ENCODE measurements at places on chromosomes 5 and 9.

DNA sequence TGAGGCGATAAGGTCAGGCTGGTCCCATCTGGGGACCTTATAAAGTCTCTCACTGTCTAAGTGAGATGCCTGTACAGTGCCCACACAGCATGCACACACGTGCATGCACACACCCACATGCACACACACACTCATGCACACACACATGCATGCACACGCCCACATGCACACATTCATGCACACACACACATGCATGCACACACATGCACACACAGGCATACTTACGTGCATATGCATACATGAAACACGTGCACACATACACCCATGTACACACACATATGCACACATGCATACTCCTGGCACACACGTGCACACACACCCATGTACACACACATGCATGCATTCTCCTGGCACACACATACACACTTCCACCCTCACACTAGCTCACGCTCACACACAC is 12.2 kb downstream of the COL23A1 start:
- no peak for DNase-seq

GRCh38 chr9:126113176-126113575 is 213.5 kb upstream of the MVB12B start:
- no peak for DNase-seq

DNA sequence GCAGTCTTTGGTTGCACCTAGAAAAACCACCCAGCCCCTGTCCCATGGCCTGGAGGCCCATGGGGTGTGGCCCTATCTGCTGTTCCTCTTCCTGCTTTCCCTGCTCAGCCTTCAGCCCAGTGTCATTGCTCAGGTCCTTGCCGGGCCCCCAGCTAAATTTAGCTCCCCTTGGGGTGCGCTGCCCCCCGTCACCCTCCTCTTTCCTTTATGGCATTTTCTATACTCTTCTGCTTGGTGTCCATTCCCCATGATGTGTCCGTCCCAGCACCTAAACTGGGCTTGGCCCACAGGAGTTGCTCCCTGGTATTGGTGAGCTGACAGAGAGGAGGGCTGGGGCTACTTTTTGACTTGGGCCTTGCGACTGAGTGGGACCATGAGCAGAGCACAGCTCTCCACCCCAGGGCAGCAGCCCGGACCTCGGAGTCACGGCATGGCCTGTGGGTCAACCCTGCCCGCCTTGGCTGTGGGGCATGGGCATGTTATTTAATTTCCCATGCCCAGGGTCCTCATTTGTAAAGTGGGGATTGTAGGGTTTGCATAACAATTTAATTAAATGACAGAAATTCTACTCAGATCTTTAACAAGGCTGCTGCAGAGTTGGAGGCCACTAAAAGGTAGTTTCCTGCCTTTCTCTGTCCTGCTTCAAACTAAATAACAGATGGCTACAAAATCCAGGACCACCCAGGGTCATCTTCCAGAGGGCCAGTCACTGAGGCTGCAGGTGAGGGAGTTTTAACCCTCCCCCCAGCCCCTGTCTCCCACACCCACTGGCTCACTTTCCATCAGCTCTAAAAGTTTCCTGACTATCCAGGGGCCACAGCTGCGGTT is 98.2 kb downstream of the DAP start:
- DNase-seq, result no peak

- DNase-seq, result no peak
Measured at GRCh38 chr5:143581147-143581546, 177.7 kb upstream of the NR3C1 start.

GRCh38 chr5:148988328-148988727 is 74.5 kb downstream of the SH3TC2 start:
- no peak for DNase-seq
